Stimulated activated CD4-positive, alpha-beta T cell treated with anti-CD3 and anti-CD28 coated beads, TNF-alpha, amount 100 ng/mL, for 1 hour (primary cell): ENCODE measurements at places on chromosomes 7 and 10.

DNA sequence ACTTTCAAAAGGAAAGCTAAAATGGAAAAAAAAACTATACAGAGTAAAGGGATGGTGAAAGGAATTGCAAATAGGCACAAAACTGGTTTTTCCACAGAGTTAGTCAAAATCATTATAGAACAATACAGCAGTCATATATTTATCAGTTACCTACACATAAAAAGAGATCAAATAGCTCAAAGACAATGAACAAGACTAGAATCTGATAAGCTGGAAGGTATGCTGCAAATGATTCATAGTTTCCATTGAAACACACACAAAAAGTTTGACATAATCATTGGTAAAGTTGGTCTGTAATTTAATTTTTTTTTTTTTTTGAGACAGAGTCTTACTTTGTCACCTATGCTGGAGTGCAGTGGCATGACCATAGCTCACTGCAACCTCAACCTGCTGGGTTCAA is 92.4 kb upstream of the SGCE start:
- DNase-seq: no peak

GRCh38 chr7:131957338-131958020 is 401.1 kb upstream of the PODXL start:
- no peak for DNase-seq

DNA sequence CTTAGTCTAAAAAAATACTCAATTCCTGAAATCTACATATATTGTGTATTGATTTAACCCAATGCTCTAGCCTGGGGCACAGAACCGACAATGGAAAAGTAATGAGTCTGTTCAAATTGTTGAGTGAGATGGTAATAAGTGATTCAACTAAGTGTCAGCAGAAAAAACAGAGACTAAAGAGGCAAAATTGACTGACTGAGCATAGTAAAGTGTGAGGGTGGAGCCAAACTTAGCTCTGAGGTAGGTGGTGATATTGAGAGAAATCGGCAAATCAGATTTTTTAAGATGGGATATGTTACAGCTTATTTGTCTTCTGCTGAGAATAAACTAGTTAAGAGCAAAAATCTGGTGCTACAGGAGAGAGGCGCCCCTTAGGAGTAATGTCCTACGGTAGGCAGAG is 764.0 kb upstream of the LRRN3 start:
- no peak for DNase-seq

DNA sequence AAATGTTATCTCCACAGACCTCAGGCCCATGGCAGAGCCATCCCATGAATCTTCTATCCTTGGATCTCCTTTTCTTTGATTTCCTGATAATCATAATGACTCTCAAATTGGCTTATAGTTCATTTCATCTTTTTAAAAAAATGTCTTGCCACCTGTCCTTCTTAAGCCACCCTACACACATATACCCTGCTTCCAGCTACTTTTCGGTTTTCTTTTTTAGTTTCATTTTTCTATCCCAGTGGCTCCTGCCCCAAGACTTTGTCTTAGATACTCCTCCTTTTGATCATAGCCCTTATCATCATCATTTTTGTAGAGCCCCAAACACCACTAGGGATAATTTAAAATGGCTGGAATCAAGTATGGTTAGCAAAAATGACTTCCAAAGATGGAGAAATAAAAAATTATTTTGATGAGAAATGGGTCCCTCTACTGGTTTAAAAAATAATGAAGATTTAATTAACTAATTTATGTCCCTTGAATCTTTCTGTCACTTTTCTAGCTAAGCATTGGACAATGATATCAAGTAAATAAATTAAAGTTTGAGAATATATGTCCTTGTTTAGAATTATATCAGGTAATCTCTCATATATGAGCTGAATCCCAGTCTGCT is 277.3 kb upstream of the SEMA3D start:
- DNase-seq: no peak

DNA sequence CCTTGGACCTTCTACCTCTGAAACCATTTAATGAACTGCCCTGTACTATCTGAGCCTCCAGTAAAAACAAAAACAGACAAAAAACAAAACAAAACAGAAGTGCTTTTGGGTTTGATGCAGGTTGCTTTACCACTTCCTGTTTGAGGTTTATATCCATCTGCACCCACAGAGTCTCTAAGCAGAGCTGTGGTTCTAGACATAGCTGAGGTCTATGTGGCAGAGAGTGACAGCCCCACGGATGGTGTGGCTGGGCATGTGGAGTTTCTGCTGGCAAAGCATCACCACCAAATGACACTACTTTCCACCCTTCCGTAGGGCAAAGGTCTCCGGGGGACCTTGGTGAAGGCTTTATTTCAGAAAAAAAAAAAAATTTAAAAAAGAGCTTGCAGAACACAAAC is 754.2 kb downstream of the GRID1 start:
- DNase-seq: peak; percentile 11

- no peak for DNase-seq
These were observed 10.8 kb upstream of the C10orf53 start for GRCh38 chr10:49668684-49669083.

DNA sequence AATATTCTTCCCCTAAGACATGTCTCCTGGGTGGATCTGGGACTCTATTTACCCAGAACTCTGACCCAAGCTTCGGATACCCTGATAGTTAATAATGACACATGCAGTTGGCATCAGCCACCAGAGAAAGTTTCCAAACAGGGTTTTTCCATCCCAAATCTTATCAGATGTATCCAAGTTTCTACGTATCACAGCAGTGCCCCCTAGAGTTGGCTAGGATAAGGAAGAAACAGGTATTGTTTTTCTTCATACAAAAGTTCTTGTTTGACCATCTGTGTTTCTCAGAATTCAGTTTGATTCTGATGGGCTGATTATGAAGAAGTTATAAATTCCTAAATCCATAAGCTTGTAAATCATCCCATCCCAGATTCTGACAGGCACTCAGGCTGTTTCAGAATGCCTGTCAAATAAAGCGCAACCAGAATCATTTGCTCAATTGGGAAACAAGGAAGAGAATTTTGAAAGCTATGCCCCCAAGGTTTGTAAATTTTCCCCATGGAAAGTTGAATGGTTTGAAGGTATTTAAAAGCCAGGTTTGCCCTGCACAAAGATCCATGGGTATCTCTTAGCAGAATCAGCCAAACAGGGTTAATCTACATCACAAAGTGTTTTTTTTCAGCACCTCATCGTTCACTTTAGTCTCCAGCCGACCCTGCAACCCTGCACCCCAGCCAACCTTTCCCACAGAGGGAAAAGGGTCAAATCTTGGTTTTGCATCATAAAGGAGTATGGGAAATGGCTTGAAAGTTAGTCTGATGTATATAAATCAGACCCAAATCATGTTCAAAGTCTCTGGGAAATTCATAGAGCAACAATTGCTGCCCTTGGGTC is 47.4 kb downstream of the NRAP start:
- DNase-seq: no peak

DNA sequence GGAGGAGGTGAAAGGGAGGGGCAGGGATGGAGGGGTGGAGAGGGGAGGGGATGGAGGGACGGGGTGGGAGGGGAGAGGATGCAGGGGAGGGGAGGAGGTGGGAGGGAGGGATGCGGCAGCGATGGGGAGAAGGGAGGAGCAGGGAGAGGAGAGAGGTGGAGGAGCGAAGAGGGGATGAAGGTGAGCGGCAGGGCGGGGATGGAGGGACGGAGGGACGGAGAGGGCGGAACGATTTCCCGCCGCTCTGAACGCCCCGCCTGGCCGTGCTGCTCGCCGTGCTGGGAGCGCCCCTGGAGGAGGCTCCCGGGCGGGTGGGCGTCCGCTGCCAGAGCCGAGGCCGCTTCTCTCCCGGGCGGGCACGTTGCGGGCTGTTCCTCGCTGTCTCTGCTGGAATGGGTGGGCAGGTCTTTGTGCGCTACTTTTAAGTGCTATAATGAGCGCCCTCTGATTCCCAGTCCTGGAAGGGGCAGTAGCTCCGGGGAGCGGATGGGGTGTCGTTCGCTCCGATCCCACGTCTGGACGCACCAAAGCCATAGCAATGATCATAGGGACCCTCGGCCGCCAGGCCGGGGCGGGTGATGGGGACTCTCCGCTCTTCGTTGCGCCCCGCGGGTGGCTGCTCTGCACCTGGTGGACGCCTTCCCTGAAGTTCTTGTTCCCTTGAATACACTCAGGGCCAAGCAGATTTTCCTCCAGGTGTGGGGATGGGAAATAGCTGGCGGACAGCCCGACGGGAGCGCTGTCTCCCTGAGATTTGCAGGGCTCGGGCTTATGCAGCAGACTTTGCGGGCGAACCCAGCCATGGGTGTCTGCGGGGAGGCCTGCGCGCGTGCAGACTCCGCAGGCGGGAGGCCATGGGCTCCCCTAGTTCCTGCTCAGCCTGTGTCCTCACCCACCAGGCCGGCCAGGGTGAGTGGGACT is 81.1 kb upstream of the CPXM2 start:
- DNase-seq: no peak

DNA sequence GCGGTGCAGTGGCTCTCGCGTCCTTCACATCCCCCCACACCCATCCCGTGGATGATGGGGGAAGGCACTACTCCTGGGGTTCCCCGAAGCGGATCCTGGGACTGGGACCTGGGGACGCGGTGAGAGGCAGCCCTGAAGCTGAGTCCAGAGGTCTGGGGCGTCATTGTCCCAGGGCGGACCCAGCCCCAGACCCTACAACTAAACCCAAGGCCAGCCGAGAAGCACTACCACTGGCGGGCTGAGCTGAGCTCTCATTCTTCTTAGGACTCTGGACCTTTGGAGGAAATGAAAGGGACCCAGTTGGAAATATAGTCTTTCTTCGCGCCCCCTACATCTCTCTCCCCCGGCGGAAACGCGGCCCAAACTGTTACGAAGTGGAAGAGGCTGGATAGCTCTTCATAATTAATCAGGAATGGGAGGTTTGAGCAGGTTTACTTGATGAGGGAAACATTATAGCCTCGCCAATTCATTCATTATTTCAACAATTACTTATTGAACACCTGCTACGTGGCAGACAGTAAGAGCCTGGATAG is 389 bp upstream of the FBXL15 start:
- DNase-seq: no peak

GRCh38 chr10:111316722-111317212 is 239.9 kb downstream of the ADRA2A start:
- no peak for DNase-seq

GRCh38 chr7:133344275-133344674 is 91.4 kb downstream of the EXOC4 start:
- no peak for DNase-seq

DNA sequence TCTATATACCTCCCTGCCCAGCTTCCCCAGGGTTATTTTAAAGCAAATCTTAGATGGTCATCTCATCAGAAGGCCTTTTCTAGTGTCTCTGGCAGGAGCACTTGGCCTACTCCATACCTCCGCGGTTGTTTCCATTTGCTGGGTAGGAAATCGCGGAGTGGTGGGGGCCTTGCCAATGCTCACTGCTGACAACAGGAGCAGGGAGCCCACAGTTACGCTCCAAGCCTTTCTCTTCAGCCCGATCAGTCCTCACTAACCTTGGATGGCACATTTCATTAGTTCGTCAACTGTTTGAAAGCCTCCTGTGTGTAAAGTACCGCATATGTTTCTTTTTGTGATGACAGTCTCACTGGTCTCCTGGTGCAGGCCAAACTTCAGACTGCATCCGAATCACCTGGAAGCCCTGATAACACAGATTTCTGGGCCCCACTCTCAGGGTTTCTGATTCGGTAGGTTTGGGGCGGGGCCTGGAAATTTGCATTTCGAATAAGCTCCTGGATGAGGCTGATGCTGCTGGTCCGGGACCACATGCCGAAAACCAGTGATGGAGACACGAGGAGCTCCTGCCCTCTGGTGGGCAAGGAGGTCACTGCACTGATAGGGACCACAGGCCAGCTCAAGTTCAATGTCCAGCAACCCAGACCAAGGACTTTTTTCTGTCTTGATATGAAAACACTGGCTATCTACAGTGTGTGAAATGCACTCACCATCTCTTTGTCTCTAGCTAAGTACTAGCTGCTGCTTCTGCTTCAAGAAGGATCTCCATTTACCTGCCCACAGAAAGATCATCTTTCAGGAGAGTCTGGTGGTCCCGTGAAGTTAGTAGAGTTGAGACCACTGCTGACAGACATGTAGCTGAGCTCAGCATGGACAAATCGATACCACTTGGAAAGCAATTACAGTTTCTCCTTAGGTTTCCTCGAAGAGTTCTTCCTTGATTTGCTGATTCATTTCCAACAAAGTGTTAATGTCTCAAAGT is 14.0 kb downstream of the LRGUK start:
- peak; percentile 25 for DNase-seq
